Suppressor macrophage treated with lipopolysaccharide for 1 hour (primary cell): ENCODE measurements at places on chromosomes 7 and 10.

DNA sequence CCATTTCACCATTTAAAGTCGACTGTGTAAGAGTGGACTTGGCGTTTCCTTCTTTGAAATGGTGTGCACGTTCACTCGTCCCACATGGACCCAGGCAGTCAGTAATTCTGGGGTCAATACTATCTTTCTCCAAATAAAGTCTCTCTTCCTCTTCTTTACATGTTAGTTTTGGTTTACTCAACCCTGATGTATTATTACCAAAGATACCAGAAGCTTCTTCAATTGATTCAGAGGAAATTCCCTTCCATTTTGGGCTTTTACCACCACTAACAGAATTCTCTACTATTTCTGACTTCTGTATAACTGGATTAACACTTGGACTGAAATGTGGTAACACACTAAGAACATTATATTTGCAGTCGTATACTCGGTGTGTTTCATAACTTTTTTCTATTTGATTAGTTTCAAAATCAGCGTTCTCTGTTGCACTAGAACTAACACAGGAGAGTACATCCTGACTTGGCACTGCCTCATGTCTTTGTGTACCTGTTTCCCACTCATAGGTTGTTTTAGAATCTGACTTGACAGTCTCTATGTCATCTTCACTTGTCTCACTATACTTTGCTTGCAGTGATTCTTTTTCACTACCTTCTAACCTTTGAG lies 60.8 kb downstream of the LARP4B start:
- DNase-seq = peak; percentile 80

GRCh38 chr10:118720685-118721538 lies 33.9 kb downstream of the CACUL1 start:
- DNase-seq = peak; percentile 82

DNA sequence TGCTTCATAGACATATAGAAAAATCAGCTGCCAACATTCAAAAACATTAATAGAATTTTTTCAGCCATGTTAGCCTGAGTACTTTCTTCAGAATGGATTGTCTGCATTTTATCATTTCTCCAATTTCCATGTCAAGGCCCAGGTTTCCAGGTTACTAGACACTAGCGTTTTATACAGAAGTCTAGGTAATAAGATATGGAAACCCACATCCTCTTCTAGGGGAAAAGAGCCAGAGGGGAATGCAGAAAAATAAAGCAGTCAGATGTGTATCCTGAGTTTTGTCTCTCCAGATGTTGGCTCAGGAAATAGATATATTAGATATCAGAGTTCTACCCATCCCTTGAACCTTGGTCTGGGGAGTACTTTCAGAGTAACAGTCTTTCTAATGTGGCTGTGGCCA lies 20.4 kb downstream of the GIMAP4 start:
- DNase-seq = no peak

GRCh38 chr7:149834601-149835000 lies 3.6 kb upstream of the ZNF862 start:
- no peak for DNase-seq

- no peak for DNase-seq
Measured at GRCh38 chr10:66784770-66785169, 141.1 kb upstream of the LRRTM3 start.

- no peak for DNase-seq
Measured at GRCh38 chr7:95238252-95238943, 85.9 kb downstream of the PON1 start.

- DNase-seq = peak; percentile 95
Measured at GRCh38 chr10:133357285-133358161, at the start of gene FUOM. TSS of gene FUOM (minus strand) at chr10:133358019. CDS start at chr10:133358007, 12 bp downstream.

GRCh38 chr7:44801890-44802289 lies 5.4 kb downstream of the PPIA start:
- DNase-seq = no peak

GRCh38 chr10:43308986-43309385 lies 42.1 kb upstream of the RASGEF1A start:
- no peak for DNase-seq

GRCh38 chr10:86360657-86361056 lies 5.9 kb downstream of the GRID1 start:
- DNase-seq = no peak

GRCh38 chr10:64846700-64847099 lies 1325.5 kb downstream of the REEP3 start:
- DNase-seq = no peak

- DNase-seq = peak; percentile 74
Measured at GRCh38 chr7:94395141-94396036, 694 bp downstream of the COL1A2 start.

DNA sequence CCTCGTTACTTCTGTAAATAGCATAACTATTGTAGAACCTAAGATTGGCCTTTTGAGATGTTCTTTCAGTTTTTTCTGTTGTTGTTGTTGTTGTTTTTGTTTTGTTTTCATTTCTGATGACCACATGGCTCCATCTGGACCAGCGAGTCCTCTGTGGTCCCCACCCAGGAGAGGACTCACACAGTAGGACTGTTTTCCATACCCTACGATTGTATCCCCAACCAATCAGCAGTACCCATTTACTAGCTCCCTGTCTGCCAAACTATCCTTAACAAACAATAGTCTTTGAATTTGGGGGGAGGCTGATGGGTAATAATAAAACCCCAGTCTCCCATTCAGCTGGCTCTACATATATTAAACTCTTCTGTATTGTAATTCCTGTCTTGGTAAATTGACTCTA lies 329.5 kb downstream of the SEMA3D start:
- DNase-seq = no peak

GRCh38 chr10:130037169-130037661 lies 73.1 kb upstream of the EBF3 start:
- DNase-seq = no peak

DNA sequence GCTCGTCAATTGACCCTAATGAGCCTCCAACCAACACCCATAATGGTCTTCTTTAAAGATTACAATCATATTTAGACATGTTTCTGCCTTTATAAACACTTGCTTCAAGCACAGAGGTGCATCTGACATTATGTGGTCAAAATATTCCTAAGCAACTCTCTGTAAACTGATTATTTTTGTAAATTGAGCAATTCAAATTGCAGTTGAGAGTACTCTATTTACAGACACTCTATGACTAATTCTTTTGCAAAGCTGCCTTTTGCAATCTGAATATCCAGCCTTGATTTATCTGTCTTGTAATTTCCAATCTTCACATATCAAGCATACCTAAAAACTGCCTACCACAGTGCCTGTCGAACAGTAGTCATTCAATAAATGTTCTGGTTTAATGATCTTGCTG lies 112.0 kb downstream of the PDE1C start:
- DNase-seq = no peak

GRCh38 chr10:66927971-66928770 lies 2.3 kb downstream of the LRRTM3 start:
- no peak for DNase-seq

DNA sequence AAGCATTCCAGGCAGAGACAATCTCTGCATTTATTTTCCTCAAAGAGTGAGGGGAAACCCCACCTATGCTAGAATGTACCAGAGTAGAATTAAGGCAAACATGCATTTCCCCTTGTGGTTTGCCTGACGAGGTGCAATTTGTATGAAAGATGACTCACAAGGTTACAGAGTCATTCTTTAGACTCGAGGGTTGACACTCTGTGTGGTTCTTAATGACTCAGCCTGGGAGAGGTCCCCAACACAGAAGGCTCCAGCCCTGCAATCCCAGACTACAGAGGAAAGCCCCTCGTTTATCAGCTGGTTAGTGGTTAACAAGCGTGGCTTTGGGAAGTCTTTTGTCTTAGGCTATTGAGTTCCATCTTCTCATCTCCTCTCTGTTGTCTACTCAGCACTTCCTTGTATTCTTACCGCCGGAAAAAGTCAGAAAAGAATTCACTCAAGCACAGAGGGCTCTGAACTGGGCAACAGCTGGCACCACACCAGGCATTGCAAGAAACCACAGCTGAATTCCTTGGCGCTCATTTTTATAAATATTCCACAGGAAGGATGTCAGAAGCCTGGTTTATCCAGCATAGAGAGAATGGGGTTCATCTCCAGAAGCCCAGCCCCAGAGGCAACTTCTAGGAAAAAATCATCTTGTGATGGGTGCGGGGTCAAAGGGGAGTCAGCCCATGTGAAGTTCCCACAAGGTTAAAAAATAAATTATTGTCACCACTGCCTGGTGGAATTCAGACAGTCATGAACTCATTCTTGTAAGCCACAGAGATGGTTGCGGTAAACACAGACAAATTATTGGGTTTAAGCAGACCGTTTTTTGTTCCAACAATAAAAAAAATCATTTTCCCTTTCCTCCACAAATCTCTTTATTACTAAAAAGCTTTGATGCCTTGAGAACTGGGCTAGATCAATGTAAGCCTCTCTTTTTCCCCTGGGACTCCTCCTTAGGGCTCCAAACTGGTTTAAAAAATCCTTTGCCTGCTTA lies 24.5 kb upstream of the SVIL start:
- DNase-seq = peak; percentile 93

DNA sequence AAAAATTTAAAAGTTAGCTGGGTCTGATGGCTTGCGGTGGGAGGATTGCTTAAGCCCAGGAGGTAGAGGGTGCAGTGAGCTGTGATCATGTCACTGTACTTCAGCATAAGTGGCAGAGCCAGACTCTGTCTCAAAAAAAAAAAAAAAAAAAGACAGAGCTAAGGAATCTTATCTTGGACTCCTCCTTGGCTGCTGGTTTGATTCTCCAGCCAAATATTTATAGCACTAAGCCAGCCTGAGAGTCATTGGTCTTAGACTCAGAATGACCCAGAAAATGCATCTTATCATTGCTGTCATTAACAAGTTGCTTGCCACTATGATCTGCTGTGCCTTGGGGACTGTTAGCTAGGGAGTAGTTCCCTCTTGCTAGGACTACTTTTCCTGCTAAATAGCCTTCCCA lies 164.7 kb downstream of the GNAT3 start:
- DNase-seq = no peak

- DNase-seq = peak; percentile 37
Measured at GRCh38 chr7:134954197-134955082, 31.9 kb upstream of the AGBL3 start.

GRCh38 chr10:124183617-124184016 lies 90.2 kb upstream of the CHST15 start:
- DNase-seq = no peak

GRCh38 chr10:15324611-15325010 lies 46.5 kb downstream of the FAM171A1 start:
- DNase-seq = no peak

DNA sequence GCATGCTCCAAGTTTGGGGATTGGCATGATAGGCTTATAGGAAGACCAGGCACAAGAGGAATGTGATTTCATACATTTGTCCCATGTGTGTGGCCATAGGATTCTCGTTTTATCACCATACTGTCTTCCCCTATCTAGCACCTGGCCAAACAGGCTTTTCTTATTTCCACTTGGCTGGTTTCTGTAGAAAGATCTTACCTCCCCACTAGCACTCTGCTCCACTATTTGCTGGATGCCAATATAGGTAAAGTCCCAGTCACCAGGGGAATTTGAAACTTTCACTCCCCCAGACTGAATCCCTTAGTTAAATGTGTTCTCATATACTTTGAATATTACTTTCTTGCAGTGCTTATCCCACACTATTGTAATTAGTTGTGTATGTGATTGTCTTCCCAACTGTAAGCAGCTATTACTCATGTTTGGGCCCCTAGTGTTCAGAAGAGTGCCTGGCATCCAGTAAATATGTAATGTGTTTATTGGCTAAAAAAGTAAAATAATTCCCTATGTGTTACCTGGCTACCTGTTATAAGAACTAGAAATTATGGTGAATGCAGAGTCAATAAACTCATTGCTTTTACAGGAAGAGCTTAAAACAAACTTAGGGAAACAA lies 109.0 kb downstream of the LRMDA start:
- no peak for DNase-seq

DNA sequence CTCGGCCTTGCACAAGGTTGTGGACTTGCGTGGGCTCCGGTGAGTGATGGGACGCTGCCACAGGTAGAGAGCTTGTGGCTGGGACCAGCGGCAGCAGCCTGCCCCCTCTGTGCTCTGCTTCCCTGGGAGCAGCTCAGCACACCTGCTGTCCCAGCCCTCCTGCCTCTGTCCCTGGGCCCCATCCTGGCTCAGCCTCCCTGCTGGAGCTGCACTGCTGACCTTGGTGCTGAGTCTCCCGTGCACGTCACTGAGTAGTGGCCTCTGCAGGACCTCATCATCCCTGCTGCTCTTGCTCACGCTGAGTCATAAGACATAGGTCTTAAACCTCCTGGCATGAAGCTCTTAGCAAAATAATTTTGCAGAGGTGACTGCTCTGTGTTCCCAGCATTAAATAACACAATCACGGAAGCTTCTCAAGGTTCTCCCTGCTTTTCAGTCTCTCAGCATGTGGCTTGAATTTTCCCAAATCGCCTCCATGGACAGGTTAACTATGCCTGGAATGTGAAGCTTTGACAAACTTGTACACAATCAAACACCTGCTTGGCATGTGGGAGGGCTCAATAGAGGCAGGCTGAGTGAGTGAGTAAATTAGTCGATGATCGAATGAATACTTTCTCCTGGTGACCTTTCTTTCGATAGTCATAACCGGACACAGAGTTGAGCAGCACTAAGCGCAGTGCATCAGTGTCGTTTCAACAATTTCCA lies 63.8 kb upstream of the NPS start:
- DNase-seq = no peak

DNA sequence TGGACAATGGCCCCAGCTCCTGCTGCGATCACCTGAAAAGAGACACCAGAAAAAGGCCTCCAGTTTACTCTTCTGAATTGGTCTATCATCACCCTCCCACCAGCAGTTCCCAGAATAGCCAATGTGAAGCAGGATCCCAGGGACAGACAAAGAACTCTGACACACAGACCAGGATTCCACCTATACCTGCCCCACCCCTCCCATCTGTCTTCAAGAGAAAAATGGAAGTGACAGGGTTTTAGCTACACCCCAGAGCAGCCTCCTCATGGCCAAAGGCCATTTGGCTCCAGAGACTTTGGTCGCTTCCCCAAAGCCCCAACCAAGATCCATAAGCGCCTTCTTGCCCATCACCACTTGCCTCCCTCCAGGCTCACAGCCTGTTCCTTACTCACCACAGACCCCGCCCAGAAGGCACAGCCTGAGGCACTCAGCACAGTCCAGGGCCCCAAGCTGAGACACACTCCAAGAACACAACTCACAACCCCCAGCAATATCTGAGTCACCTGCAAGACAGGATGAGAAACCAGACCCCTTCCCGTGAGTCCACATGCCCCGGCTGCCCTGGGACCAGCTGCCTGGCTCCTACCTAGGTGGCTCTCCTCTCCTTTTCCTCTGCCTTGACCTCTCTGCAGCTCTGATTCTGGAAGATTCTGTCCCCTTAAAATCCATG lies 6.5 kb downstream of the TMEM176B start:
- DNase-seq = no peak

GRCh38 chr10:44558521-44558920 lies 173.6 kb upstream of the CXCL12 start:
- no peak for DNase-seq
